Activated T-helper 1 cell treated with anti-CD3 and anti-CD28 coated beads, Interleukin-2, amount 50 U/mL, for 16 hours (primary cell): ENCODE measurements at places on chromosomes 7 and 10.

DNA sequence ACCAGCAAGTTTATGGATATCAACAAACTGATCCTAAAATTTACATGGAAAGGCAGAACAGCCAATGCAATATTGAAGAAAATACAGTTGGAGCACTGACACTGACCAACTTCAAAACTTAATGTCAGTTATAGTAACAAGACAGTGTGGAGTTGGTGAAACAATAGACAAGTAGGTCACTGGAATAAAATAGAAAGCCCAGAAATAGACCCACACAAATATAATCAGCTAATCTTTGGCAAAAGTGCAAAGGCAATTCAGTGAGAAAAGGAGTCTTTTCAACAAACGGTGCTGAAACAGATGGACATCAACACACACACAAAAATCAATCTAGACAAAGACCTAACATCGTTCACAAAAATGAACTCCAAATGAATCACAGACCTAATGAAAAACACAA, 13.8 kb downstream of the RSU1 start:
- no peak for DNase-seq

DNA sequence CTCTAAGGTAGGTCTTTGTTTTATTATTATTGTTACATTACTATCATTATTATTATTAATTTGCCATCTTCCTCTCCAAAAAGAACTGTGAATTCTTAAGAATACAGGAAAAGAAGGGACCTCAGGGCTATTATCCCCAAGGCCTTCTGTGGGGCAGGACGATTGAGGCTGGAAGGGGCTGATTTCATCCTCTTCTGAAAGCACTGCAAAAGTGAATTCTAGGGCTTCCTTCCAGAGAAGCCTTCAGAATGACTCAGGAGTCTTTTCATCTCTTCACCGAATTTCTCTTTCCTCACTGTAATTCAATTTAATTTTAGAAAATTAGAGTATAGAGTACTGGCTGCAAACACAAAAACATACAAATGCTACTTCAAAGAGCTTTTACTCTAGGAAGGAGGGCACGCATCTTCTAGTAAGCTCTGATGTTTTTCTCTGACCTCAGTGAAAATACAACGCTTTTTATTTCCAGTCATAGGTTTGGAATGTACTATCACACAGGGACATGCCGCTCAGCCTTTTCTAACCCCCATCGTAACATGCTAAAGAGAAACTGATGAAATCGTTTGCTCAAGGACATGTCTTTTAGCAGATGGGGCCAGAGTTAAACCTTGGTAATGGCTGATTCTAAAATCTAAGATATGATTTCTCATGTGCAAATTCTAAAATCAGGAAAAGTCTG, 280.2 kb upstream of the PITRM1 start:
- no peak for DNase-seq

GRCh38 chr7:47653550-47654411, 71.9 kb upstream of the TNS3 start:
- DNase-seq: no peak

DNA sequence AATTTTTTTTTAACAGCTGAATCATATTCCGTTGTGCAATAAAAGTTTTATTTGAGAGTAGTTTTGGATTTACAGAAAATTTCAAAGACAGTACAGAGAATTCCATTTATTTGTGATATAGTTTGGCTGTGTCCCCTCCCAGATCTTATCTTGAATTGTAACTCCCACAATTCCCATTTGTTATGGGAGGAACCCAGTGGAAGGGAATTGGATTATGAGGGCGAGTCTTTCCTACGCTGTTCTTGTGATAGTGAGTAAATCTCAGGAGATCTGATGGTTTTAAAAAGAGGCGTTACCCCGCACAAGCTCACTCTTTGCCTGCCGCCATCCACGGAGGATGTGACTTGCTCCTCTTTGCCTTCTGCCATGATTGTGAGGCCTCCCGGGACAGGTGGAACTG, 228.0 kb upstream of the MAGI2 start:
- DNase-seq: no peak

- DNase-seq: no peak
These were observed 548.0 kb downstream of the TCERG1L start for GRCh38 chr10:130763491-130763890.

DNA sequence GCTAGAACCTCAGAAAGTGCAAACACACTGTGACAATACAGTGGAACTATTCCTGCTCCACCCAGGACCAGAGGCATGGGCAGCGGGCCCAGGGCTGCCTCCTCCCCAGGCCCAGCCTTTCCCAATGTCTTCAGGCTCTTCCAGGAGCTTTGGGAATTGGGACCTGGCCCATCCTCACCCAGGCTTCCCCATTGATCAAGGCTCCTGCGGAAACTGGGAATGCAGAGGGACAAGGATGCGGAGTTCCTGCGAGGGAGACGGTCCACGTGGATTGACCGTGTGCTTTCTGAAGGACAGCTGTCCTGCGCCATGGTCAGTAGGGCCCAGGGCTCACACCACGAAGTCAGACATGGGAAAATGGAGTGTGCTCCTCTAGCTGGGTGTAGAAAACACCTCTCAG, 56.6 kb downstream of the CSGALNACT2 start:
- no peak for DNase-seq

- DNase-seq: no peak
These were observed 799 bp downstream of the VAX1 start for GRCh38 chr10:117137031-117137910.

DNA sequence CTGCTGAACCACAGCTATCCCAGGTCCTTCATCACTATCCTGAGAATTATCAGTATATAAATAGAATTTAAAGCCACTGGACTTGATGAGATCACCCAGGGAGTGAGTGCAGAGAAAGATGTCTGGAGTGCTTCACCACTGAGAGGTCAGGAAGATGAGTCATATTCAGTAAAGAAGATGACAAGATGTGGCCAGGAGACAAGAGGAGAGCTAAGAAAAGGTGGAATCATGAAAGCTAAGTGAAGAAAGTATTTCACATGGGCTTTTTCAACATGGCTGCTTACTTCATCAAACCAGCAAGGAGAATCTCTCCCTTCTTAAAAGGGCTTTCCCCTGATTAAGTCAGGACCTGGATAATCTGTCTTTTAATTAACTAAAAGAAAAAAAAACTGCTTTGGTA, 9.1 kb upstream of the PRKAR2B start:
- no peak for DNase-seq

- DNase-seq: no peak
These were observed 55.5 kb upstream of the ODAD2 start for GRCh38 chr10:28054228-28054860.

- DNase-seq: no peak
These were observed 28.3 kb downstream of the TBATA start for GRCh38 chr10:70756700-70757360.

GRCh38 chr10:107481224-107481623, 316.7 kb upstream of the SORCS1 start:
- DNase-seq: no peak

DNA sequence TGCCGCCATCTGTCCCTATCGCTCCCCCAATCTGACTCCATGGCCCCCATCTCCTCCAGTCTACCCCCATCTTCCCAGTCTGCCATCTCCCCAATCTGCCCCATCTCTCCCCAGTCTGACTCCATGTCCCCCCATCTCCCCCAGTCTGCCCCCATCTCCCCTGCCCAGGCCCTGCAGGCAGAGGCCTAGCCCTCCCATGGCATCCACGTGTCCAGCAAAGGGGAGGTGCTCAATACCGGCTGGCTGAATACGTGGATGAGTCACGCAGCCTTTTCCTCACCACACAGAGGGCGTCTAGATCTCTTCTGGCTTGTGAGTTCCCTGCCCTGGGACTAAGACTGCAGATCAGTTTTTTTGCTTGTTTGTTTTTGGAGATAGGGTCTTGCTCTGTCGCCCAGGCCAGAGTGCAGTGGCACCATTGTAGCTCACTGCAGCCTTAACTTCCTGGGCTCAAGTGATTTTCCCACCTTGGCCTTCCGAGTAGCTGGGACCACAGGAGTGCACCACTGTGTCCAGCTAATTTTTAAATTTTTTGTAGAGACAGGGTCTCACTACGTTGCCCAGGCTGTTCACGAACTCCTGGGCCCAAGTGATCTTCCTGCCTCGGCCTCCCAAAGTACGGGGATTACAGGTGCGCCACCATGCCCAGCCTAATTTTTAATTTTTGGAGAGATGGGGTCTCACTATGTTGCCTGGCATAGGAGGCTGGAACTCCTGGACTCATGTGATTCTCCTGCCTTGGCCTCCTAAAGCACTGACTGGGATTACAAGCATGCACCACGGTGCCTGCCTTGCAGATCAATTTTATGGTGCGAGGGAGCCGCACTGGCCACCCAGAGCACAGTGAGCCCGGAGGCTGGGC, 15.3 kb upstream of the GPR146 start:
- peak; percentile 41 for DNase-seq

GRCh38 chr10:14665304-14665703, 109.4 kb downstream of the FAM107B start:
- DNase-seq: no peak

GRCh38 chr7:135731-136645, 56.4 kb upstream of the FAM20C start:
- no peak for DNase-seq

DNA sequence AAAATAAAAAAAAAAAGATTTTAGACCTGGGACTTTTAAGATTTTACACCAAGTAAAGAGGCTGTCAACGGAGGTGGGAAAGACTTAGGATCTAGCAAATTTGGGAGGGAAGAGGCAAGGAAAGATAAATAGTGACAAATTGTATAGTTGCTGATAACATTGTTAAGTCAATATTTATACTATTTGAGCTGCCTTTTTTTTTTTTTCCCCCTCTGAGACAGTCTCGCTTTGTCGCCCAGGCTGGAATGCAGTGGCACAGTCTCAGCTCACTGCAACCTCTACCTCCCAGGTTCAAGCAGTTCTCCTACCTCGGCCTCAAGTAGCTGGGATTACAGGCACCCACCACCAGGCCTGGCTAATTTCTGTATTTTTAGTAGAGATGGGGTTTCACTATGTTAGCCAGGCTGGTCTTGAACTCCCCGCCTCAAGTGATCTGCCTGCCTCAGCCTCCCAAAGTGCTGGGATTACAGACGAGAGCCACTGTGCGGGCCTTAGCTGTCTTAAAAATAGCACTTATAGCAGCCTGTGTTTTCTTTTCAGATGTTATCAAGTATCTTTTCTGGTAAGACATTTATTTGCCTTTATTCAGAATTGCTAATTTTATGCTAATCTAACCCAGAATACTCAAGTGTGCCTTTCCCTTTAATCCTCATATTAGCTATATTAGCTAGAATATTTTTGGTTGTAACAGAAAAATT, 94.5 kb downstream of the MMRN2 start:
- DNase-seq: no peak

- no peak for DNase-seq
These were observed 134.4 kb downstream of the ITGA8 start for GRCh38 chr10:15585303-15585715.

DNA sequence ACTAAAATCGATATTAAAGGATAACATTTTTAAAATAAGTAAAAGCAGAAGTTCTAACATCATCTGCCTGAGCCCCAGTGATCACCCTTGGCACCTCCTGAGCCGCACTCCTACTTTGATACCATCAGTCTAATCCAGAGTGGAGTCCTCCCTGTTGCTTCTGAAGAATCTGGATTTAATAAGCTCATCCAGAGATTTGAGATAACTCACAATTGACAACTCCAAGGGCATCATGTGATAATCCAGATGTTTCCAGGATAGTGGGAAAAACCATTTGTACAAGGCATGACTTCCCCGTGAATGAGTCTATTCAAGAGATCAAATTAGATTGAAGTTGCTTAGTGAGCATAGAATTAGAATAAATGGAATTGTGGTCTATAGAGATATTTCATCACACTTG, 475.8 kb upstream of the C7orf33 start:
- no peak for DNase-seq

DNA sequence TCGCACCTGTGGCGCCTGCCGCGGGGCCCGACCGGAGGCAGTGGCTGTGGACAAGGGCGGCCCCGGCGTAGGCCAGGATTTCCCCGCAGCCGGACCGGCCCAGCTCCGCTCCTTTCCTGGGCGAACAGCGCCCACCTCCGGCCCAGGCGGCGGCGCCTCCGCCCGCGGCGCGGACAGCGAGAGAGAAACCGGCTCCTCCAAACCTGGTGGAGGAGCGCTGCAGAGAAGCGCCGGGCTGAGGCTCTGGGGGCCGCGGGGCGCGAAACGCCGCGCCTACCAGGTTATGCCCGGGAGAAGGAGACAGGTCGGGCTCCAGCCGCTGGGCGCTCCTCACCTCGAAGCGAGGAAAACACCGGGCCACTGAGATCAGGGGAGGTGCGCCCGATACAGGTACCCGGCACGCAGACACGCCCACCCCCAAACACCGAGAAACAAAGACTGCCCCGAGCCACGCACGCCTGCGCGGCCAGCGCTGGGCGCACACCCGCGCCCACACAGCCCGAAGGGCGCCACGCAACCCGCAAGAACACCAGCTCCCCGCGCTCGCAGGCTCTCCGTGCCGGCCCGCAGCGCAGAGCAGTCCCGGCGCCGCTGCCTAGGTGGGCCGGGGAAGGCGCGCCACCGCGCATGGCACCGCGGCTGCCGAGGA, 3.3 kb downstream of the GRID1 start:
- DNase-seq: no peak

GRCh38 chr10:26368463-26368862, 69.7 kb upstream of the APBB1IP start:
- no peak for DNase-seq

DNA sequence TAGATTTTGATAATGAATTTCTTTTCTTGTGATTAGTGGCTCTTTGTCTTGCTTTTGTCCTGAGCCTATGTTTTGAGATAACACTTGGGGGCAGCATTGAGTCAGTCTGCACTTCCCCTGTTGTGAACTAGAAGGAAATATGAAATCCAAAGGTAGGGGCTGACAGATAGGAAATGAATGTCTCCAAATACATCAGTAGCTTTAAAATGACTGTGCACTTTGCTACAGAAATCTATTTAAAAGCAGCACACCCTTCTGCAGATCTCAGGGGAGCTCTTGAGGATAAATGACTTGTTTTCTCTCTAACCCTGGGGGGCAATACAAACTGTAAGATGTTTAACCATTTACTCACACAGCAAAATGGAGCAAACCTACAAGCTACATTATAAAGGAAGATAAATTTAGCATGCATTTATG, 176.0 kb upstream of the MYO3A start:
- no peak for DNase-seq

DNA sequence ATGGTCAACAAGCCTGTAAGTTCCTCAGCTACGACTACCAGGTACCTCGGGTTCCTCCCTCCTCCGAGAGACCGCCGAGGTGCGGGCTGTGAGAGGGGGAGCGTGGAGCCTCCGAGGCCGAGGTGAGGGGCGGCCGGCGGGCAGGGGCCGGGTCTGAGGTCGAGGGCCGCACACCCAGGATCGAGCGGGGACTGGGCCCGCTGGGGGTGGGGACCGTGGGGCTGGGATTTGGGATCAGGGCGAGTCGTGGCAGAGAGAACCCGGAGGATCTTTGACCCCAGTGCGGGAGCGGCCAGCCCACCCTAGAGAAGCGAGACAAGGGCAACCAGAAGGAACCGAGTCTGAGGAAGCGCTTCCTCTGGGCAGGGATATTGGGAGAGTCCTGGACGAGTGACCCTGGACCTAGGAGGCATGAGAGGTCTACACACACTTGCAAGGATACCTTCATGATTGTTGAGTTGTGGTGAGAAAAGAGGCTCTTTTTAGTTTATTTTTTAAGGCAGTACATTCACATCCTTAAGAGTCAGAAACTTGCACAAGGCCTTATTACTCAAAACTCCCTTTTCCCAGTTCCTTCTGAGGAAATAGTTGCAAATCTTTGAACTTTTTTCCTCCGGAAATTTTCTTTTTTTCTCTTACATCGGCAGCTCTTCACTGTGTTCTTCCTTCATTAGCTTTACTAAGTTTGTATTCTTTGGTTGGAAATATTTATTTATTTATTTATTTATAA, 395 bp downstream of the ZNF487 start:
- DNase-seq: no peak
